ENCODE measurements at places on chromosomes 7 and 10.
A peak's percentile ranks its signal among the peaks of the same experiment; 100 is the strongest.

- no peak for DNase-seq
Observed at GRCh38 chr7:13198727-13199126, 511.3 kb downstream of the ARL4A start.

GRCh38 chr7:157056957-157057902 is 46.8 kb upstream of the MNX1 start:
- no peak for DNase-seq

- peak; percentile 65 for DNase-seq
Observed at GRCh38 chr10:112852306-112852705, 97.7 kb upstream of the TCF7L2 start.

GRCh38 chr7:1345796-1346755 is 113.2 kb downstream of the MICALL2 start:
- no peak for DNase-seq

GRCh38 chr10:35946556-35946955 is 304.5 kb upstream of the FZD8 start:
- no peak for DNase-seq

DNA sequence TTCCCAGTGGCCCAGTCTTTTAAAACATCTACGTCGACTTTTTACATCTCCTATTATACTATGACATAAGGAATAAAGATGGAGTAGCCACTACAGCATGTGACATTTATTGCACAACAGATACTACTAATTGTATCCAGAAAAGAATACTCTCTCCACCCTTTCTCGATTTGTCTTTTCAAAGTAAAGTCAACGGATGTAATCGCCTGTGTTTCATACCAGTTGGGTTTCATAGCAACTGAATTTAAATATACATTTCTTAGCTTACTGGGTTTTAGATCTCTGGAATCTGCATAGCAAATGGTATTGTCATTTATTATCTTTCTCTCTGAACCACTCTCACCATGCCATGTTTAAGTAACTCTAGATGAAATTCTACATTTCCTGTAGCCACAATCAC is 86.4 kb upstream of the TRIL start:
- DNase-seq = no peak

DNA sequence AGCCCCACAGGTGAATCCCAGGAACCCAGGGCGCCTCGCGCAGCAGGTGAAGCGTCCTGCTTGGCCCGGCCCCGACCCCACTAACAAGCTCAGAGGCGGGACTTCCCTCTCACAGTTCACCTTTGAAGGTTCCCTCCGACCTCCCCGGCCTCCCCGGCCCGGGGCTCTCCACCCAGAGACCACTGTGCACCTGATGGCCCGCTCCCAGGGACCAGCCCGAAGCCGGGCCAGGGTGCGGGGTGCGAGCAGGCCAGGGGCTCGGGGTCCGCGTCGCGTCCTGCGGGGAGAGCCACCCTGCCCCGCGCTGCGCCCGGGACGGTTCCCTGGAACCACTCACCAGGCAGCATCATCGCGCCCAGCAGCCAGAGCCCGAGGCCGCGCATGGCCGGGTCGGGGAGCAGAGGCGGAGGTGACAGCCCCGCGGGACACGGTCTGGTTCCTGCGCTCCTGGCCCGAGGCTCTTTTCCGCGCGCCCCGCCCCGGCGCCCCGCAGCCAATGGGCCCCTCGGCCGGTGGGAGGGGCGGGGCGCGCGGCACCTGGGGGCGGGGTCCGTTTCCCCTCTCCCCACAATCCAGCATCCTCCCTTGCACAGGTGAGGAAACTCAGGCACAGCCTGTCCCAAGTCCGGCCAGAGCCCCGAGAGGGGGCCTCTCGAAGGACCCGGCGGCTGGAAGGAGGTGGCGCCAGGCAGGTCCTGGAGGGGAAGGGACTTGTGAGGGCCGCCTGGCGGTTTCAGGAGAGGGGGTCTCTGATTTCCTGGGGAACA is at the start of gene ADAM8:
ADAM8 (minus strand) TSS at position 434 of the 767 bp plus-strand sequence; CDS start at position 383, 51 bp downstream.
- no peak for DNase-seq

GRCh38 chr7:106693677-106694353 is 32.9 kb upstream of the CCDC71L start:
- DNase-seq = no peak

- DNase-seq = no peak
Observed at GRCh38 chr7:297611-298374, 7.8 kb downstream of the FOXL3 start.

DNA sequence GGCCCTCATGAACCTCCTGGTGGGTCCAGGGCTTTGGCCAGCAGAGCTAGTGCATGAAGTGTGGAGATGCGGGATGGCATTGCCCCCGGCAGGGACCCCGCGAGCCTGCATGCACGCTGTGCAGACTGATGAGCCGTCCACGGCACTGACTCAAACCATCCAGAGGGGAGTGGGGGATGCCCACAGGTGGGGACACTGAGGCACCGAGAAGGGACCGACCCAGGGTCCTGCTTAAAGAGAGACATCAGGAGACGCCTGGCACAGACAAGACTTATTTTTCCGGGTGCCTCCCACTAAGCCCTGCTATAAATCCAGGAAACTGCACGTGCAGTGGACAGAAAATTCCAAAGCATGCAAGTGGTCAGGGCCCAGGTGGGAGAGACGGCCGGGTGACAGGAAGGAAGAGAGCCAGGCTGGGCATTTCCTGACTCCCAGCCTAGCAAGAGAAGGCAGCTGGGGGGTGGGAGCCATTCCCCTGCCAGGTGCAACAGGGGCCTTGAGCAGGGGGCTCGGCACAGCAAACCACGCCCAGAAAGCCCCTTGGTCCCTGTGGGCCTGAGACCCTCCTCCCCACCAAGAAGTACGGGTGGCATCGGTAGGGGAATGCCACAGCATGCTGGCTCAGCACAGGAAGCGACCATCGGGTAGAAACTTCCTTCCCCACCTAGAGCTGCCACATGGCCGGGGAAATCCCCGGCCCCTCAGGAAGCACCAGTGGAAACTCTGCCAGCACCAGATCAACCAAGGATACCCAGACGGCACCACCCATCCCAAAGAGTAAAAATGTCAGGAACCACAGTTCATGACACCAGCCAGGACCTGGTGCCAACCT is 91.5 kb downstream of the FOXL3 start:
- peak; percentile 33 for DNase-seq

DNA sequence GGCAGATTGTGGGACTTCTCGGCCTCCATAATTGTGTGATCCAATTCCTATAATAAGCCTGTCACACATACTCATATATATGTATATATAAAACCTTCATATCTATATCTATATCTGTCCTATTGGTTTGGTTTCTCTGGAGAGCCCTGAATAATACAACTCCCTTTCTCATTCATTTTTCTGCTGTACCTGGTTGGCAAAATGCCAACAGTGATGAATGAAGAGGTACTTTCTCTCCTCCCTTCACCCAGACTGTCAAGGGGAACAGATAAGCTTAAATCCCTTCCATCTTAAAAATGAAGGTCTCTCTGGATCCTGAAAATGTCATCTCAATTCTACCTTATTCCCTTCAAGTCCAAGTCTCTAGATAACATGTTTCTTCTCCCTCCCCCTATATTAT is 60.3 kb upstream of the FOXP2 start:
- DNase-seq = no peak

DNA sequence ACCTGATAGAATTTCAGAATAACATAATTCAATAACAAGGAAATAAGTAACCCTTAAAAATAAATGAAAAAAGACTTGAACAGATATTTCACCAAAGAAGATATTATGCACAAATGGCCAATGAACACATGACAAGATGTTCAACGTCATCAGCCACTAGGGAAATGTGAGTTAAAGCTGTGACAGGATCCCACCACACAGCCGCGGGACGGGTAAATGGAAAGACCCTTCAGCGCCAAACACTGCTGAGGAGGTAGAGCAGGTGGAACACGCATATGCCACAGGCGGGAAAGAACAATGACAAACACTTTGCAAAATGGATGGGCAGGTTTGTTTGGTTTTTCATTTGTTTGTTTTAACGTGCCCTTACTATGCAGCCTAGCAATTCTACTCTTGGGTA is 86.1 kb upstream of the RNF32 start:
- DNase-seq = no peak

DNA sequence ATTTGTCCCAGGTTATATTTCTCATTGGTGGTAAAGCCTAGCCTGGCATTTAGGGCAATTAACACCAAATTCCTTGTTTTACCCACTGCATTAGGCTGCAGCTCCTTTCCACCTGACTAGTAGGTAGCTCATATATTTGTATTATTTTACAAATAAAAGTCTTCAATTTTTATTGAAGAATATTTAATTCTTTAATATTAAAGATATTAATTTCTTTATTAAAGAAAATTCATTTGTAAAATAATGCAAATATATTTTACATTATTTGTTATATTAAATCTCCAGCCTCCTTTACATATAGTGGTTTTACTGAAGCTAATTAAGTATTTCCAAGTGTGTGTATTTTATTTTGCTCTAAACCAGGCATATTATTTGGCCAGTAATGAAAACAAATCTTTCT is 361.2 kb downstream of the GPR158 start:
- DNase-seq = no peak

DNA sequence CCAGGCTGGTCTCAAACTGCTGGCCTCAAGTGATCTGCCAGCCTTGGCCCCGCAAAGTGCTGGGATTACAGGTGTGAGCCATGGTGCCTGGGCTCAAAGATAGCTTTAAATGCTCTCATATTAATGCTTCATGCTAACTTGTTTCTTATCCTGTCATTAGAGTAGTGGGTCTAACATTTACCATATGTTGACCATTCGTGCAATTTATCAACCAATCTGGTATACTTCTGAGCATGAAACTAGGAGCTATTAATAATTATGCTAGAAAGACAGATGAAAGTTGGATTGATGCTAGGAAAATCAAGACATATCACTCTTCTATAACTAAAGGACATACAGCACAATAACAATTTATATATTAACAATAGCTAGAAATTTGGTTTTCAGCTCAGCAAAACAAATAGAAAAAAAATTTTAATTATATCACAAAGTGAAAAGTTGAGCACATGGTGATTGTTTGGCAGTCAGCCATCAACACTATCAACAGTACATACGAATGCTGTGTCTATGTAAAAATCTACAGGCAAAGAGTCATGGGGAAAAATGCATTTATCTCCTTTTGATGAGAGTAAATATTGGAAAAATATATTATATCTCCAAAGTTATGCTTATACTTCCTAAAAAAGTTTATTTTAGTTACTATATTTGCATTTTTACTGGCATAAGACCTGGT is 112.1 kb upstream of the ABCB5 start:
- no peak for DNase-seq

DNA sequence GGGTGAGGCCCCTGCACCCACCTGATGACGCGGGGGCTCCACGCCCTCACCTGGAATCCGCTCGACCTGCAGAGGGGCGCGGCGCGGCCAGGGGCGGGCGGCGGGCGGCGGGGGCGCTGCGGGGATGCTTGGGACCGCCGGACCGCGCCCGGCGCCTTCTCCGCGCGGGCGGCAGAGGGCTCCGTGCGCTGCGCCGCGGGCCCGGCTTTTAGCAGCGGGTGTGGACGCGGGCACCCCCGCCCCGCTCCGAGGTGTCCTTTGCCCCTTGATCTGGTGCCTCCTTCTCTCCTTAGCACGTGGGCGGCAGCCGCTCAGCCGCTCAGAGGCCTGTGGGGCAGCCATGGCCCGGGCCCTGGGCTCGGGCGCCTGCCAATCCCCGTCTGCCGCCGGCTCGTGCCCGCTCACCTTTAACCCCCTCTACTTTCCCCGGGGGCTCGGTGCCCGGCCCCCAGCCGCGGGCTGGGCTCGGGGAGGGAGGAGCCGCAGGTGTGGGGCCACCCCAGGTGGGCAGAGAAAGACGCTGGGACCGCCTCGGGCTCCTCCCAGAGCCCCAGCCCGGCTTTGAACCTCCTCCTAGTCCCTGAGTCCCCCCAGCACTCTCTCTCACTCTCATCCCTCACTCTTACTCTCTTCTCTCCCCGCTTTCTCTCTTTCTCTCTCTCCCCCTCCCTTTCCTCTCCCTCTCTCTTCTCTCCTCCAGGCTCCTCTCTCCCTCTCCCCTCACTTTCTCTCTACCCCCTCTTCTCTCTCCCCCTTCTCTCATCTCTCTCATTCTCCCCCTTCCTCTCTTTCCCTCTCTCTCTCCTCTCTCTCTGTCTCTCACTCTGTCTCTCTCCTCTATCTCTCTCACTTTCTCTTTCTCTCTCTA is 19.7 kb upstream of the VPS37D start:
- peak; percentile 96 for DNase-seq

- no peak for DNase-seq
Observed at GRCh38 chr7:149670288-149670687, 103.1 kb downstream of the ZNF467 start.

- DNase-seq = no peak
Observed at GRCh38 chr7:70456719-70457118, 675.2 kb upstream of the GALNT17 start.

GRCh38 chr7:73638911-73639310 is 14.6 kb upstream of the MLXIPL start:
- no peak for DNase-seq

- no peak for DNase-seq
Observed at GRCh38 chr7:10472115-10472514, 501.6 kb upstream of the PHF14 start.

DNA sequence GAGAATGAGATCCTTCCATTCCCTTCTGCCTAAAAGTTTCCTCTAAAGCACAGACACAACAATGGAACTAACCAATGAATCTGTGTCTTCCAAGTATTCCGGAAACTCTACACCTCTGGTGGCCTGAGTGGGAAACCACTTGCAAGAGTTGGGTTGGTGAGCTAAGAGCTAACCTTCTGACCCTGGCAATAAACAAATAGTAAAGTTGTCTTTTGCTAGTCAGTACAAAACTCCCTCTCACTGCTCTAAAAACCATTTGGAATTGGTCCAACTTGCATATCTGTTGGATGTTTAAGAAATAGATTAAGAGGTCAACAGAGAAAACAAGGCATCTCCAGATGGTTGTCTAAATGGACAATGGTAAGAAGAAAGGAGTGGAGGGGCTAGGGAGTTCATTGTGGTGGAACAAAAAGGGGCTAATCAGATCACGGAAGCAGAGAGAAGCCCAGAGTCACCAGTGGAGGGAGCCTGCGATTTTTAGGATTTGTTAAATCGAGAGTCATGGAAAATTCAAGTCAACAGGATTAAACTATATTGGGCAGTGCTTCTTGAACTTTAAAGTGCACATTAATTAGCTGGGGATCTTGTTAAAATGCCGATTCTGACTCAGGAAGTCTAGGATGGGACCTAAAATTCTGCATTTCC is 192.3 kb downstream of the EVX1 start:
- no peak for DNase-seq

DNA sequence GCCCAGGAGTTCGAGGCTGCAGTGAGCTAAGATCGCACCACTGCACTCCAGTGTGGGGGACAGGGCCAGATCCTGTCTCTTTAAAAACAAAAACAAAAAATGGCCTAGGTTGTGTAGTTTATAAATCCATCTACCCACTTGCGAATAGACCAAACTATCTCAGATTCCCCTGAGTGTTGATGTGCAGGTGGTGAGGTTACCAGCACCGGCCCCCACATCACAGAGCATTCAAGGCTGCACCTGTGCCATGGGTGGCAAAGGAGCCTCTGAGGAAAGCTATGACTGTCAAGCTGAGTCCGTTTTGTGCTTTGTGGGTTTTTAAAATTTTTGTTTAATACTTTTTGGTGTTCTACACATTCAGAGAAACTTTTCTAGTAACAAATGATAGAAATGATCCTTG is 30.8 kb upstream of the CACUL1 start:
- no peak for DNase-seq
